NCI-H526 treated with DMSO at 0.1 percent for 48 hours (cell line): ENCODE measurements at places on chromosomes 12 and 14.

GRCh38 chr12:51827925-51828818, 20.3 kb downstream of the FIGNL2 start:
- peak; percentile 20 for DNase-seq

DNA sequence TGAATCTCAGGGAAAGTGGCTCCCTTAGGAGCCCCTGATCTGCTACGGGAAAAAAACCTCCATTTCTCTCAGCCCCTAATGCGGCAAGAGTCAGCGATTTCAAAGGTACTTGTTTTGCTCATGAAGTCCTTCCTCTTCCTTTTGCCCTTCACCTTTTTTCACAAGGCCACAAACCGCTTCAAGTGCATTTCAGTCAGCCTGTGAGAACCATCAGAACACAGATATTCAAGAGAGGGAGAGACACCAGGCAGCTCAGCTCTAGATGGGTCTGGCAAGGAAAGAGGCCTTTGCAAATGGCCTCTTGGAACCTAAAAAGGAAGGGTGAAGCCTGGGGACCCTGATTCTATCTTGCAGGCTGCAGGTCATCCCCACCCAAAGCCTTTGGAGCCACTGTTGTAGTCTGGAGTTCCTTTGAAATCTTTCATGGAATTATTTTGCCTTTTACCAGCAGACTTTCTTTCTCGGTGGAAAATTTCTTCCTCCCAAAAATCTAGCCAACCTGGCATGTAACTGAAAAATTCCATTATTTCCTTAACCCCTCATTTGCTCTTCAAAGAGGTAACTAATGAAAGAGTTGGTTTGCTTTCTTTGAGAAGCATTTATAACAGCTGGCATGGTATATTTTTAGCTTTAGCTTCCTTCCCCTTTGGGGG, 145.0 kb downstream of the SAMD4A start:
- no peak for DNase-seq

DNA sequence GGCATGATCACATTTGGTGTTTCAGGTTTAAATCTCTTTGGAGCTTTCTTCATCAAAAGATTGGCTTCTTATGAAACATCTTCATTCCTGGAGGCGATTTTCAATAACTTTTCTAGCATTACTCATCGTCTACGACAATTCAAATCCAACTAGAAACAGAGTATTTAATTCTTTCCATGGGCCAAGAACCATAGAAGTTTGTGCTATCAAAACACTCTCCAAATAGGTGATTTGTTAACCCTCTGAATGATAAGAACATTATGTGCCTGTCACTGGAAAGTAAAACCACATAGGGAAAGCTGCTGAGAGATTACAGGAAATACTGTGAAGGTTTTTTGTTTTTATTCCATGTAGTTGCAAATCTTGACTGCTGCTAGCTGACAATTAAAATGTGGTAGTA, 6.9 kb upstream of the DCN start:
- DNase-seq, result no peak

DNA sequence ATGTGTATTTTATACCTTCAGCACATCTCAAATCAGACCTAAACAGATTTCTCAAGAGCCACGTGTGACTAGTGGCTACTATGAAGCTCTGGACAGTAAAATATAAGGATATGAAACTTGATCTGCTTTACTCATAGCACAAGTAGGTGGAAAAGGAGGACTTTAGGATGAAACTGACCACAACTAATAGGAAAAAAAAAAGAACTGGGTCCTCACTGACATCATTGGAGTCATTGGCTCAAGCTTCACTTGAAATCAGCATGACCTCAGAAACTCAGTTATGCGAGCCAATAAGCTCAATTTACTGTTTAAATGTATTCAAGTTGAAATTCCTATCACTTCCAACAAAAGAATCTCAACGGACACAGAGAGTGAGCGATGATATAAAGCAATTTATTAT, 34.1 kb upstream of the CIT start:
- no peak for DNase-seq

DNA sequence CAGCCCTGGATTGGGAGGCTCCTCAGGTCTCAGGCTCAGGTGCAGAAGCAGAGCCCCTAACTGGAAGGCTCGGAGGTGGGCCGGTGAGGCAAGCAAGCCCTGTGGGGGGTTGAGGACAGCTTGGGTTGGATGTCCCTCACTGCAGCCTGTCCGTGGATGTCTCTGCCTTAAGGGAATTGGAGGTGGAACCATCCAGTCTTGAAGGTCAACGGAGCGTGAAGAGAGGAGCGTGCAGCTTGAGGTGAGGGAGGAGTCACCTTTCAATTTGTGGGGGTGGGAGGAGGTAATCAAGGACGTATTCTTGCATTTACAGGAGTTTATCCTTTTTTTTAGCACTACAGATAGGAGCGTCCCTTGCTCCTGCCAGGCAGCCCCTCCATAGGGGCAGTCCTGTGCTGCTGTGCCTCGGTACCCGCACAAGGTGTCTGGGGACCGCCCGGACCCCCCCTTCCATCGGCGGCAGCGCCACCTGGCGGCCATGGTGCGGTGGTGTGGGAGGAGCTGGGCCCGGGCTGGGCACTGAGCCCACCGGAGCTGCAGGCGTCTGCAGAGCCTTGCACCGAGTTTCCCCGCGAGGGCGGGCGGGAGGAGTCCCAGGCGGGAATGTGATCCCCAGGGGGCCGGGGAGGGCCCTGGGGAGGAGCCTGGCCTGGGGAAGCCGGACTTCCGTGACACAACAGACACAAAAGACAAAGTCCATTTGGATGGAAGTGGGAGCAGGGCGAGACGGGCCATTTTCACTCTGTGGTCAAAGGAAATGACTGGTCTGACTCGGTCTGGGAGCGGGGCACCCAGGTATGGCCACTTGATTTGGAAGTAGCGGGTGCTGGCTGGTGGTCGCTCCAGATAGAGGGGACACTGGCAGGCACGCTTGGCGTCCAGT, 864 bp downstream of the DNAJC22 start:
- DNase-seq, result peak; percentile 80

GRCh38 chr14:60211153-60211552, 37.9 kb upstream of the PPM1A start:
- DNase-seq, result no peak

DNA sequence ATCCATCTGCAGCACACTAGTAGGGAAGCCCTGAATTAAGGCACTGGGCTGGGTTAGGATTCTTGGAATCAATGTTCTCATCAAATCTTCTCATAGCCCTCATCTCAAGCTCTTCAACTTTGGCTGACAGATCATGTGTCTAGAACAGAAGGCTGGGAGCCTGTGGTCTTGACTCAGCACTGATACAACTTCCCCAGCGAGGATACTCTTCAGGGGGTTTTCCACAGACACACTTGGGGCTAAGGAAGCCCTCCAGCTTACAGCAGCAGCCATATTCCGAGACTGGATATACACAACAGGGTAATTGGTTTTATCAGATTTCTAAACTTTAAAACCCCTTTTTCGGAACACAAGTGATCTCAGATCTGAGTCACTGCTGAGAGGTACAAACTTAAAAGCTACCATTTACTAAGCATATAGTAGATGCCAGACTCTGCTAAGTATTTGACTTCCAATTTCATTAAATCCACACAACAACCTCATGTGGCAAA, 3.5 kb downstream of the FMNL3 start:
- no peak for DNase-seq

GRCh38 chr12:64551676-64552075, 58.6 kb upstream of the RASSF3 start:
- no peak for DNase-seq

DNA sequence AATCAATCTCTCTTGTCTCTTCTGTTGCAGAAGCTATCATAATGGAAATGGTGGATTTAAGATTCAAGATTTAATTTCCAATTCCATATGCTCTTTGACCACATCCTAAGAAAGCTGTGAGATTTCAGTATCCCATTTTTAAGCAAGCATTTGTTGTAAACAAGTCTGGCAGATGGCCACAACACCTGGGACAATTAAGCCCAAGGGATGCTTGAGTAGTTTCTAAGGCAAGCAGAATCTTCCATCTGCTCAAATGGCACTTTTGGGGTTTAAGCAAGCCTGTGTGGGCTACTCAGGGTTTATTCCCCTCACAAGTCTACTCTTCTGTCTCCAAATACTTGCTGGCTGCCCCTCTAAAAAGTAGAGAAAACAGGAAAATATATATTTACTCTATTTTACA, 304.7 kb upstream of the SYT1 start:
- no peak for DNase-seq

- DNase-seq, result peak; percentile 20
Measured at GRCh38 chr14:66403183-66403582, 83.0 kb upstream of the CCDC196 start.
